ENCODE measurements at places on chromosomes 7 and 10.

DNA sequence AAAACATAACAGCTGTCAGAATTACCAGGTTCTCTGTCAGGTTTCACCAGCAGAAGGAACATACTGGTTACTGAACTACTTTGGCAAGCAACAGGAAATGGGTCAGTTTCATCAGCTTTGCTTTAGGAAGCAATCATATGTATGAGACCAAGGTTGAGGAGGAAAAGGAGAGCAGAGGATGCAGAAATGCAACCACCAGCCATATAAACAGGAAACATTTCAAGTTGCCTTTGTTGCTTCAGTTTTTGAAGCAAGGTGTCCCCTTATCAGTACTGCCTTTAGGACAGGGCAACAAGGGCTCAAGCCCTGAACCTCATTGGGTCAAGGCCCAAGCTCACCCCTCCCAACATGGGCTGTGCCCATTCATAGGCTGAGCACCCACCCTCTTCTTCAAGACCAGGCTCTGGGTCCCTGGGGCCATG is 10.2 kb downstream of the HIPK2 start:
- no peak for DNase-seq

GRCh38 chr7:134662871-134663205 is 16.2 kb downstream of the BPGM start:
- DNase-seq: no peak

DNA sequence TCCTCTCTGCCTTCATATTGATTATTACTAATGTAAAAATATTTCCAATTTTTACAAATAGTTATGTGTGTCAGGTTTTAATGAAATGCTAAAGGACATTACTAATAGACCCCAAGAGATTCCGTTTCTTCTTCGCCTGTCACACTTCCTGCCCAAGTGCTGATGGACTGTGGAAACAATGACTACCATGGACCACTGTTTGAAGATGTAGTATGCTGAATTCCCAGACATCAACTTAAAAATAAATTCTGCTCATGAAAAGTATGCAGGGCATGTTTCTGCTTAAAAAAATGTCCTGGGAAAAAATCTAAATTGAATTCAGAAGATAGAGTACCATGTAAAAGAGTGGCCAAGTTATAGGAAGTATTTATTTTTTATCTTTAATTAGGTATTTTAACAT is 52.1 kb downstream of the ST7 start:
- no peak for DNase-seq

DNA sequence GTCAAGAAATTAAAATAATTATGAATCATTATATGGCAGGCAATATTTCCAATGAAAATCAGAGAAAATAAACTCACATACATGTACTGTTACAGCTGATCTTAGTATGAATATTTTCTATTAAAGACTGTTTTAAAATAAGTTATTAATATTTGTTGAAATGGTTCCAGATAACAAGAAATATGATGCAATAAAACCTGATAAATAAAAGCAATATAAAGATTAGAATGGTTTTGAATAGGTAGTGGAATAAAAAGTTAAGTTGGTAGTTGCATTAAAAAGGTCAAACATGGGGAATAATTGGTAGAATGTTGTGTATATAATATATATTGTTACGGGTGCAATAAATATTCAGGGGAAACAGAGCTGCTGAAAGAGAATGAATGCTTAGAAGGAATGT is 52.5 kb downstream of the MEST start:
- no peak for DNase-seq

DNA sequence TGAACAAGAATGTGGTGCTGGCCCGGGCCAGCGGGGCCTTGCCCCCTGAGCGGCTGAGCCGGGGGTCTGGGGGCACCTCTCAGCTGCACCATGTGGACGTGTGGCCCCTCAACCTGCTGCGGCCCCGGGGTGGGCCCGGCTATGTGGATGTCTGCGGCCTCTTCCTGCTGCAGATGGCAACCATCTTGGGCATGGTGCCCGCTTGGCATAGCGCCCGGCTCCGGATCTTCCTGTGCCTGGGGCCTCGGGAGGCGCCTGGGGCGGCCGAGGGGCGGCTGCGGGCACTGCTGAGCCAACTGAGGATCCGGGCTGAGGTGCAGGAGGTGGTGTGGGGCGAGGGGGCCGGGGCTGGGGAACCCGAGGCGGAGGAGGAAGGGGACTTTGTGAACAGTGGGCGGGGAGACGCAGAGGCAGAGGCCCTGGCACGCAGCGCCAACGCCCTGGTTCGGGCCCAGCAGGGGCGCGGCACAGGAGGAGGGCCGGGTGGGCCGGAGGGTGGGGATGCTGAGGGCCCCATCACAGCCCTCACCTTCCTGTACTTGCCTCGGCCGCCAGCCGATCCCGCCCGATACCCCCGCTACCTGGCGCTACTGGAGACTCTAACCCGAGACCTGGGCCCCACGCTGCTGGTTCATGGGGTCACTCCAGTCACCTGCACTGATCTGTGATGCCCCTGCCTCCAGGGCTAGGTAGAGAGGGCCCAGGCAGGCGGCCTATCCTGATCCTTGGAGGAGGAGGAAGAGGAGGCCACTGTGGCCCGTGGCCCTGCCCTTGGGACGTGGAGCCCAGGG is 1.1 kb upstream of the TRIP6 start:
- DNase-seq: peak; percentile 80

- DNase-seq: no peak
Observed at GRCh38 chr7:120468611-120469010, 195.6 kb downstream of the KCND2 start.

GRCh38 chr10:129955601-129956285 is 8.3 kb downstream of the EBF3 start:
- no peak for DNase-seq

- DNase-seq: no peak
Observed at GRCh38 chr7:95002775-95003174, 95.4 kb downstream of the PPP1R9A start.

- no peak for DNase-seq
Observed at GRCh38 chr10:31051703-31052102, 20.0 kb upstream of the ZNF438 start.

DNA sequence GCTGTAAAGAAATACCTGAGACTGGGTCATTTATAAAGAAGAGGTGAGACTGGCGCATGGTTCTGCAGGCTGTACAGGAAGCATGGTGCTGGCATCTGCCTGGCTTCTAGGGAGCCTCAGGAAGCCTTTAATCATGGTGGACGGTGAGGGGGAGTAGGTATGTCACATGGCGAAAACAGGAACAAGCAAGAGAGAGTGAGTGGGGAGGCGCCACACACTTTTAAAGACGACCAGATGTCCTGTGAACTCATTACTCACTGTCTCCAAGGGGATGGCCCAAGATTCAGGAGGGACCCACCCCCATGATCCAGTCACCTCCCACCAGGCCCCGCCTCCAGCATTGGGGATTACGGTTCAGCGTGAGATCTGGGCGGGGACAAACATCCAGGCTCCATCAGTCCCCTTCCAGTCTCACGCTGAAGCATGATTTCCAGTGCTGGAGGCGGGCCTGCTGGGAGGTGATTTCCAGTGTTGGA is 3.2 kb downstream of the ZNF316 start:
- DNase-seq: peak; percentile 65

DNA sequence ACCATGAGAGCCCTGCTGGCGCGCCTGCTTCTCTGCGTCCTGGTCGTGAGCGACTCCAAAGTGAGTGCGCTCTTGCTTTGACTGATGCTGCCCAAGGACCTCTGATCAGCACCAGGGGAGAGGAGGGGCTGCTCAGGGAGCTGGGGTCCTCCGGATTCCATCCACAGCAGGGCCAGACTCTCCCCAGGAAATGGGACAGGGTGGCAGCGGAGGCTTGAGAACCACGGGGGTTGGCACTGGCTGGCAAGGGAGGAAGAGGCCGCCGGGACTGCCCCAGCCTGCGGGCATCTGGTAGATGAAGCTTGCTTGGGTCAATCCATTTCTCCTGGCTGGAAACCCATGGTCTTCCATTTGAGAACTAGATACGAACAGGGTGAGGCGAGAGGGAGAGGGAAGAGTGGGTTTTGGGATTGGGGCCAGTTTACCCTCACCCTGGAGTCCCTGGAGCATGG is 647 bp downstream of the PLAU start:
- DNase-seq: no peak

GRCh38 chr10:34548466-34548865 is 266.6 kb downstream of the PARD3 start:
- DNase-seq: no peak

- no peak for DNase-seq
Observed at GRCh38 chr7:121953164-121953563, 80.2 kb downstream of the PTPRZ1 start.

DNA sequence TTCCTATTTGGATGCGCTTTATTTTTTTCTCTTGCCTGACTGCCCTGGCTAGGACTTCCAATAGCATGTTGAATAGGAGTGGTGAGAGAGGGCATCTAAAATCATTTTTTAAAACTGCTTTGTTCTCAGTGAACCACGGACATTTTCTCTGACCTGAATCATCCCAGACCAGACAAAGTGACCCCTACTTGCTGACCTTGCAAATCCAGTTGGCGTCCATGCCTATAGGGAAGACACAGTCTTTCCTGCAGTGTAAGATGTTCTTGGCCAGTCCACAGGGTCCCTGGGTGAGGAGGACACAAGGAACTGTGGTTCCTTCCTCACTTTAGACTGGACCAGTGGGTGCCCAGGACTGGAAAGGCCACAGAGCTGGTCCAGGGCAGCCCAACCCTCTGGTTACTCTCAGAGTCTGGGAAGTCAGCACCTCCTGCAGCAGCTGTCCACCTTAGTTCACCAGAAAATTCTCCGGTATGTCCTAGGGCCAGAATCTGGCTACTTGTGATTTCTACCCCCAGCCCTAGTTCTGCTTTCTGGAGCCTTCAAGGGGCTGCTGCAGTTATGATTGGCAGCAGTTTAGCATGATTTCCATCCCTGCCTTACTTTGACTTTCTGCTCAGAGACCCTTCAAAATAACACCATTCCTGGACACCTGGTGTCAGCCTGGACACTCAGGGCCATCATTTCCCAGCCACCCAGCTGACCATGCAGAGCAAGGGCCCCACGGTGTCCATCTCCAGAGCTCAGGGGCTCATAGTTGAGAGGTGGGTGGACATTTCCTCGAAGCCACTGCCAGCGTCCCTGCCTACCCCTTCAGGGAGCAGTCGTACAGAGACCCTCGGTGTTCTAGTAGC is 19.3 kb downstream of the VIPR2 start:
- no peak for DNase-seq

GRCh38 chr7:69603351-69603750 is 5.1 kb downstream of the AUTS2 start:
- no peak for DNase-seq

DNA sequence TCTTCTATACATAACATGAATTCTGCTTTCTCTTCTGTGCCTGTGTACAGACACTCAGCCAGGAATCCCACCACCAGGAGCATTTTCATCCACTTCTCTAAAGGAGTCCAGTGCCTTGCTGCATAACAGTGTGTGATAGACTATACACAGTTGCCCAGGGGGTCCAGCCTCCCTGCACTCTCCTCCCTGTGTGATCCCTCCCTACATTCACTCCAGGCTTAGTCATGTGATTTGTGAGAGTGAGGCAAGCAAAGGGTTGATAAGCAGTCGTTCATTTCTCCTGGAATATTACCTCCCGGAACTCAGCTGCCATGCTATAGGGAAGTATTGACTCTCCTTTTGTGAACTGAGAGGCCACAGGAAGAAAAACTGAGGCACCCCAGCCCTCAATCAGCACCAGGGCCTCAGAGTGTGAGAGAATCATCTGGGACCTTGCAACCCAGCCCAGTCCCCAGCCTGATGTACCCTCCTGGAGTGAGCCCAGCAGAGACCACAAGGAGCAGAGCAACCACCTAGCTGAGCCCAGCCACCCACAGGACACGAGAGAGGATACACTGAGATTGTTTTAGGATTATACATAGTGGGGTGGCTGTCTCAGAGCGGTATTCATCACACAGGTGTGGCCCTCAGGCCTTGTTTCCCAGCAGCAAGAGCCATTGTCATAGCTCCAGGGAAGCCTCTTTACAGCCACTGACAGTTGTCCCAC is 45.0 kb upstream of the EEPD1 start:
- DNase-seq: no peak

DNA sequence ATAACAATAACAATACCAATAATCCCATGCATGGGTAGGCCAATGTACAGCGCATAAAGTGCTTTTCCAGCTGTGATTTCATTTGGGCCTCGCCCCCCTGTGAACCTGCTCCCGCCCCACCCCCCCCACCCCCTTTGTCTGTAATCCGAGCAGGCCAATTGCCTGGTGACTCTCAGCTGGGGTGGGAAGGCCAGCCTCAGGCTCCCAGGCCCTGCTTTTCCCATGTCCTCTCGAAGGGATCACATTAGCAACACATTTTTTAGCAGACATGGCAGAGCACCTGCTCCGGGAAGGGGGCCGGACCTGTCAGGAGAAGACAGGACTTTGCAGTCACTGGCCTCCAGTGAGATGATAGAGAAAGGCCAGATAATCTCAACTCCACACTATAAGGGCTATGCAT is 439.3 kb downstream of the RPS24 start:
- peak; percentile 17 for DNase-seq

- DNase-seq: no peak
Observed at GRCh38 chr7:82397879-82398524, 45.6 kb downstream of the CACNA2D1 start.

DNA sequence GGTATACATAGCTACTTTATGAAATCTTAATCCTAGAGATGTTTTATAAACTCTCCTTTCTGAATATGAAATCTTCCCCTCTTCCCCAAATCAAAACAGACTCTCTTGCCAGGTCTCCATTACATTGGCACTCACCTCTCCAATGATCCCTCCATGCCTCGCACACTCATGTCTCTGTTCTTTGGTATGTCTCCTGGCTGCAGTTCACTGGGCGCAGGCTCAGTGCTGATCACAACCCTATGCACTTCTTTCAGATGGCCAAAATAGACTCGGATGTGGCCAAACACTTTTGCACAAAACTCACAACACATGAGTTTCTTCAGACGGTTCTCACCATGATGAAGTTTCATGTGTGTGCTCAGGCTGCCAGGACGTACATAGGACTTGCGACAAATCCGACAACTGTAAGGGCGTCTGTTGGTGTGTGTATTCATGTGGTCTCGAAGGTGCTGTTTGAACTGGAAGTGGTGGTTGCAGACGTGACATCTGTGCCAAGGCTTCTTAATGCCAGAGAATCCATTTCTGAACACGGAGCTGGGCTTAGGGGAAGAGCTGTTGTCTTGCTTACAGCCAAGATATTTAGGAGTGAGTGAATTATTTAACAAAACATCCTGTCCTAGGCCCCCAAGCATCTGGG is 183.2 kb downstream of the ZNF438 start:
- DNase-seq: no peak

Data from activated CD8-positive, alpha-beta memory T cell treated with anti-CD3 and anti-CD28 coated beads for 24 hours (primary cell).